ENCODE measurements at places on chromosomes 2 and 18.

- no peaks in the 10 kb centered on the region for H3K27me3 ChIP-seq
- H3K27ac ChIP-seq: no peak overlapping the region
- H3K36me3 ChIP-seq: no peaks in the 10 kb centered on the region
- no peak for DNase-seq
- no peak overlapping the region for H3K4me3 ChIP-seq
These were observed 12.1 kb upstream of the SRSF7 start for GRCh38 chr2:38763228-38763627.

- no peaks in the 10 kb centered on the region for H3K36me3 ChIP-seq
- no peak overlapping the region for H3K4me3 ChIP-seq
- H3K27ac ChIP-seq: peak overlapping the region; percentile 21
- H3K4me1 ChIP-seq: no peaks in the 10 kb centered on the region
- DNase-seq: no peak
- H3K27me3 ChIP-seq: no peaks in the 10 kb centered on the region
These were observed 48.5 kb upstream of the PELI1 start for GRCh38 chr2:64192664-64193105.

- no peak for DNase-seq
- no peaks in the 10 kb centered on the region for H3K36me3 ChIP-seq
- H3K27me3 ChIP-seq: no peaks in the 10 kb centered on the region
- H3K4me1 ChIP-seq: no peaks in the 10 kb centered on the region
- H3K27ac ChIP-seq: no peak overlapping the region
- no peak overlapping the region for H3K4me3 ChIP-seq
These were observed 77.3 kb downstream of the LONRF2 start for GRCh38 chr2:100244881-100245605.

DNA sequence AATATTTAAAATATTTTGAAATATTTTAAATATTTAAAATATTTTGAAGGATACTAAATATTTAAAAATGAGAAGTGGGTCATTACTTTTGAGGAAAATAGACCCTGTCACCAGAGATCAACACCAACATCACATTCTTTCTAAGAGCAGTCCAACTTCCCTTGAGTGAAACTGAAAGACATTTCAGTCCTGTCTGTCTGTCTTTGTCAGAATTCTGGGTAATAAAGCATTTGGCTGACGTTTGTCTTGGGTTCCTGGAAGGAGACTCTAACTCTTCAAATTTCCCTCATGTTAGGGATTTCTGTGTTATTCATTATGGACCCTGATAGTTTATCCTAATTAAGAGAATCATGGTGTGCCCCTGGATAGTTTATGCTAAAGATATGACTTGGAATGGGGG is 32.8 kb downstream of the TTC21B start:
- no peaks in the 10 kb centered on the region for H3K27me3 ChIP-seq
- H3K4me1 ChIP-seq: no peaks in the 10 kb centered on the region
- H3K36me3 ChIP-seq: peaks cover 29% of the 10 kb centered on the region
- H3K27ac ChIP-seq: no peak overlapping the region
- DNase-seq: no peak
- H3K4me3 ChIP-seq: no peak overlapping the region

DNA sequence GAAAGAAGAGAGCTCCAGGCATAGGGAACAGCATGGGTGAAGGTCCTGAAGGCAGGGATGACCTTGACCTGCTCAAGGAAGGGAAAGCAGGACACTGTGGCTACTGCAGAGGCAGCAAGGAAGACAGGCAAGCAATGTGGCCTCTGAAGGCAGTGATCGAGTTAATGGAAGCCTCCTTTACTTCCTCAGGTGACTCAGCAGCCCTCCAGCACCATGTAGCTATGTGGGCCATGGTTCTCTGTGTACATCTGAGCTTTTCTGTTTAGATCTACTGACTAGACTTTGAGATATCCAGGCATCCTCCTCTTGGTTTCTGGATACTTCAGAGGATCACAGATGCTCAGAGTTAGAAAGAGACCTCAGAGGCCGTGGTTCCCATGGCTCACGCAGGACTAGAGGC is 107.3 kb upstream of the PID1 start:
- H3K27ac ChIP-seq: no peak overlapping the region
- H3K4me3 ChIP-seq: no peak overlapping the region
- DNase-seq: no peak
- H3K4me1 ChIP-seq: no peaks in the 10 kb centered on the region

GRCh38 chr2:141411419-141411818 is 719.4 kb downstream of the LRP1B start:
- H3K27ac ChIP-seq: no peak overlapping the region
- H3K27me3 ChIP-seq: no peaks in the 10 kb centered on the region
- no peak overlapping the region for H3K4me3 ChIP-seq
- no peaks in the 10 kb centered on the region for H3K4me1 ChIP-seq

DNA sequence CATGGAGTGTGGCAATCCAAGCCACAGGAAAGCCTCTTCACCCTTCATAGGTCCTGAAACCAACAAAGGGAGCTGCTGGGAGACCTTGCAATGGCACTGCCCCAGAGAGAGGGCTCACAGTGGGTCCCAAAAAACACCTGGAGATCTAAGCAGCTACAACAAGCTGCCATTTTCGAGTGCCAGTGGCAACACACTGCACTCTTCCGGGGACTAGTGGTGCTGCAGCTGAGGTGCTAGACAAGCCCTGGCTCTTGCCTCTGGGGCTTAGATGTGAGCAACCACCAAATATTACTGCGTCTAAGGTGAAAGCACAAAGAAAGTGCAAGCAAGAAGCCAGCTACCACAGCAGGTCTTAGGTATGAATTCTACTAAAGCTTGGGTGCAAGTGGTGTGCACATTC is 192.9 kb downstream of the NOL4 start:
- no peak overlapping the region for H3K4me3 ChIP-seq
- H3K4me1 ChIP-seq: no peaks in the 10 kb centered on the region
- no peaks in the 10 kb centered on the region for H3K36me3 ChIP-seq
- no peaks in the 10 kb centered on the region for H3K27me3 ChIP-seq

DNA sequence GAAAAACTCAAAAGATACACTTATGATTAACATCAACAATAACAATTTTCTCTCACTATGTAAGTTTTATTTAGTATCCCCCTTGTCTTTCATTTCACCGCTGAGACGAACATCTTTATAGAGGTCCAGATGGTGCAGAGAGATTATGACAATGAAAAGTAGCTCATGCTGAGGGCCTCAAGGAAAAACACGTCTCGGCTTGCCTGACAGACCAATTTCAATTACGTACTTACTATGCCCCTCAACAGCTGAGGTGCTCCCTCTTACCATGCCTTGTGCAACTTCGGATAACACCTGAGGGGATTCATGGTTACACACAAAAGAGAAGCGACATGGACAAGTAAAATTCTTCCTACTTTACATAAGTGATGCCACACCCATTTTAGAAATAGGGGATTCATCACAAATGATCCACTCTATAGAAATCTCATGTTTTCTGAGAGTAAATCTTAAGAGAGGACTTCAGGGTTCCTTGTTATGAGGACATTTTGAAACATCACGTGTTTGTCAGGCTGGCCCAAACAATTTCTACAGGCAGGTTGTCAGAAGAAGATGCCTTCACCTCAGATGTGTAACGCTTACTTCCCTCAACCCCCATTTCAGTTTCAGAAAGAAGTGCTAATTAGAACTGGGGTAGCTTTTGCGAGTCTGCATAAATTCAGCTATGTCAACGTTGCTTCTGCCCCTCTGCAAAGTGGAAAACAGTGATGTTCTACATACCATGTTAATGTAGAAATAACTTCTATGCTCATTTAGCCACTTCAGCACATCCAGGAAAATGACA is 191.4 kb downstream of the NRXN1 start:
- no peak overlapping the region for H3K4me3 ChIP-seq
- H3K27me3 ChIP-seq: no peaks in the 10 kb centered on the region
- no peaks in the 10 kb centered on the region for H3K4me1 ChIP-seq
- no peak for DNase-seq
- no peak overlapping the region for H3K27ac ChIP-seq

- no peaks in the 10 kb centered on the region for H3K4me1 ChIP-seq
- no peaks in the 10 kb centered on the region for H3K36me3 ChIP-seq
- no peak for DNase-seq
- no peaks in the 10 kb centered on the region for H3K27me3 ChIP-seq
- H3K4me3 ChIP-seq: no peak overlapping the region
These were observed 23.7 kb upstream of the ROCK2 start for GRCh38 chr2:11368059-11368572.

DNA sequence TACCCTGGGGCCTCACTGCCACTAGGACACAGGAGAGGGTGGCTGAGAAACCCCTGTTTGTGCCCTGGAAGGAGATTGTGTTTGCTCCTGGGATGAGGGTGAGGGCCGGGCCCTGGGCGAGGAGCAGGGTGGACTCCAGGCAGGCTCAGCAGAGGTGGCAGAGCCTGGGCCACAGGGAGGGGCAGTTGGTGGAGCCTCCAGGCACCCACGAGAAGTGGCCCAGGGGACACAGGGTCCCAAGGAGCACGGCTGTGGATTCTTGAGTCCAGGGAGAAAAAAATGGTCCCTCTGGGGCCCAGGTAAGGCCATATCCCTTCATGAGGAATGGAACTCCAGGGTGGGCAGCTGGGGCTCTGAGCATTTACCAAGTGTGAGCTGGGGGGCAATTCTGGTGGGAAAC is 8.3 kb downstream of the MAB21L4 start:
- no peaks in the 10 kb centered on the region for H3K36me3 ChIP-seq
- DNase-seq: no peak
- H3K4me1 ChIP-seq: no peaks in the 10 kb centered on the region
- H3K27me3 ChIP-seq: no peaks in the 10 kb centered on the region

- no peak for DNase-seq
- H3K27me3 ChIP-seq: no peaks in the 10 kb centered on the region
- H3K27ac ChIP-seq: no peak overlapping the region
- H3K36me3 ChIP-seq: no peaks in the 10 kb centered on the region
These were observed 284.7 kb upstream of the ZC3H15 start for GRCh38 chr2:186201371-186201770.

- no peaks in the 10 kb centered on the region for H3K36me3 ChIP-seq
- H3K4me3 ChIP-seq: no peak overlapping the region
- DNase-seq: no peak
- peaks cover 3% of the 10 kb centered on the region for H3K4me1 ChIP-seq
These were observed 2.3 kb upstream of the GATA6 start for GRCh38 chr18:22167091-22167470.

- peaks cover 39% of the 10 kb centered on the region for H3K4me1 ChIP-seq
- DNase-seq: no peak
- H3K4me3 ChIP-seq: no peak overlapping the region
- H3K27me3 ChIP-seq: peaks cover 5% of the 10 kb centered on the region
- H3K36me3 ChIP-seq: peaks cover 34% of the 10 kb centered on the region
These were observed 5.7 kb downstream of the ABCB6 start for GRCh38 chr2:219213026-219213415.

DNA sequence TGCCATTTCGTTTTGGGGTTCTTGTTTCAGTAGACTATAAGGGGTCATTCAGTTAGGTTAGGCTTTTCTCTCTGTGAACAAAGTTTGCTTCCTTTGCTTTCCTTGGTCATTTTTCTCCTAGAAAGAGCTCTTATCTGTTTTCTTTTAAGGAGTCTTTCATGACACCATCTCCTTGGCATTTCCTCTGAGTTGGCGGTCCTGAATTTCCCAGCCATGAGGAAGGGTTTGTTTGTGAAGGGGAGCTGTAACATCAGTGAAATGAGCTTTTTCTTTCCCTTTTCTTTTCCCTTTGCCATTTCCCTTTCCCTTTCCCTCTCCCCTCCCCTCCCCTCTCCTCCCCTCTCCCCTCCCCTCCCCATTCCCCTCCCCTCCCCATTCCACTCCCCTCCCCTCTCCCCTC is 61.7 kb downstream of the MAP4K4 start:
- H3K36me3 ChIP-seq: no peaks in the 10 kb centered on the region
- no peak overlapping the region for H3K4me3 ChIP-seq
- no peaks in the 10 kb centered on the region for H3K27me3 ChIP-seq
- no peak for DNase-seq
- peaks cover 13% of the 10 kb centered on the region for H3K4me1 ChIP-seq

DNA sequence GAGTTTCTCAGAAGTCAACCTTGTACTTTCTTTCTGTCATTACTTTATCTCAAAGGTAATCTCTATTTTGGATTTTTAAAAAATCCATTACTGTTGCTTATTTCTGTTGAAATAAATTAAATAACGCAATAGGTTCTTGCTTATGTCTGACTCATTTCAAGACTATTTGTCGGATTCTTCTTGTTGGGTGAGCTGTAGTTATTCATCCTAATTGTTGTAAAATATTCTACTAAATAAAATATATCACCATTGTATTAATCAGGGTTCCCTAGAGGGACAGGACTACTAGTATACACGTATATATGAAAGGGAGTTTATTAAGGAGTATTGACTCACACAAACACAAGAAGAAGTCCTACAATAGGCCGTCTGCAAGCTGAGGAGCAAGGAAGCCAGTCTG is 403.9 kb upstream of the CYRIA start:
- no peak overlapping the region for H3K27ac ChIP-seq
- DNase-seq: no peak
- no peak overlapping the region for H3K4me3 ChIP-seq

DNA sequence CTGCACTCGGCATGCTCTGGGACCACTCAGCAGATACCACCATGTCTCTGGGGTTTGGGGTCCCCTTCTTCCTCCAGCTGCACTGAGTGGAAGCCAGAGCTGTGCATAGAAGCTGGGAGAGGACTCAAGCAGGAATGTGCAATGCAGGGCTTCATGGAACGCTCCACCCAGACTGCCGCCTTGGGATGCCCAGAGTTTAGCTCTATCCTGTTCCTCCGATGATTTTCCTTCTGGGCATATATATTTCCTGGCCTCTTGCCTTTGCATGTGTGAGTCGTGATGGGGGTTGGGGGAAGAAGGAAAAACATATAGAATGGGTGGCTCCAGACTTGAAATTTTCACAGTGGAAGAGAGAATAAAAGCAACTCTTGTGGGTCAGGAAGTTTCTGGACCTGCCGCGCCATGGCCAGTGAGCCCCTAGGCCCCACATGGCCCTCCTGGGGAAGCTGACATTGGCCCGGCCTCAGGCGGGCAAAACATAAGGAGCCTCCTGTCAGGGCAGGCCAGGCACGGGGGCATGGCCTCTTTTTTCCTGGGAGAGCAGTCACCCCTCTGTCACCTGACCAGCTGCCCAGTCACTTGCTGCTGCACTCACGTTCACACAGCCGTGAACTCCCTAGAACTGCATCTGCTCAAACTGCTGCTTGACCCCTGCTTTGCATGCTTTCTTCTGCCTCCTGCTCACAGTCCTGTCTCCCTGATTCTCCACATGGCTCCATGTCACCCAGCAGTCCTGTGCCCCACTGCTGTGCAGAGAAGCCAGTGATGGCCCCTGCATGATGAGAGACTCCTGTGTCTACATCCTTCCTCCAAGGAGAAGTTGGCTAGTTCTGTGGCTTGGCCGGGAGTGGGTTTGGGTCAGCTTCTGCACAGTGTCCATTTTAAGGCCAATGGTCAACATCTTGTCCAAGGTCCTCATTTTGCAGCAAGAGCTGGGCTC is 197.8 kb downstream of the CTIF start:
- H3K36me3 ChIP-seq: no peaks in the 10 kb centered on the region
- H3K4me1 ChIP-seq: no peaks in the 10 kb centered on the region
- H3K4me3 ChIP-seq: no peak overlapping the region
- DNase-seq: no peak
- H3K27me3 ChIP-seq: no peaks in the 10 kb centered on the region
- H3K27ac ChIP-seq: no peak overlapping the region

GRCh38 chr2:173814306-173814705 is 150.9 kb downstream of the SP3 start:
- H3K4me3 ChIP-seq: no peak overlapping the region
- DNase-seq: no peak
- H3K27me3 ChIP-seq: no peaks in the 10 kb centered on the region
- no peaks in the 10 kb centered on the region for H3K4me1 ChIP-seq
- H3K36me3 ChIP-seq: no peaks in the 10 kb centered on the region

- no peaks in the 10 kb centered on the region for H3K27me3 ChIP-seq
- H3K27ac ChIP-seq: no peak overlapping the region
- H3K36me3 ChIP-seq: no peaks in the 10 kb centered on the region
- H3K4me3 ChIP-seq: no peak overlapping the region
- H3K4me1 ChIP-seq: no peaks in the 10 kb centered on the region
- DNase-seq: no peak
These were observed 131.7 kb downstream of the PHLPP1 start for GRCh38 chr18:62847081-62847480.

GRCh38 chr2:73746015-73746876 is 9.1 kb upstream of the TPRKB start:
- H3K4me1 ChIP-seq: no peaks in the 10 kb centered on the region
- H3K27ac ChIP-seq: no peak overlapping the region
- no peak overlapping the region for H3K4me3 ChIP-seq

All from thymus (tissue), 14 donors.